Frontal cortex (tissue), 4 donors: ENCODE measurements at places on chromosomes 7 and 10. TPM values are rescaled to one million over a fixed set of nuclear protein-coding genes. Genes with fewer than 3 reads are reported as not detected.

- no peak for DNase-seq
Measured at GRCh38 chr7:93188870-93189634, 37.2 kb downstream of the HEPACAM2 start.

Gene DRGX
- not detected for total RNA-seq

DNA sequence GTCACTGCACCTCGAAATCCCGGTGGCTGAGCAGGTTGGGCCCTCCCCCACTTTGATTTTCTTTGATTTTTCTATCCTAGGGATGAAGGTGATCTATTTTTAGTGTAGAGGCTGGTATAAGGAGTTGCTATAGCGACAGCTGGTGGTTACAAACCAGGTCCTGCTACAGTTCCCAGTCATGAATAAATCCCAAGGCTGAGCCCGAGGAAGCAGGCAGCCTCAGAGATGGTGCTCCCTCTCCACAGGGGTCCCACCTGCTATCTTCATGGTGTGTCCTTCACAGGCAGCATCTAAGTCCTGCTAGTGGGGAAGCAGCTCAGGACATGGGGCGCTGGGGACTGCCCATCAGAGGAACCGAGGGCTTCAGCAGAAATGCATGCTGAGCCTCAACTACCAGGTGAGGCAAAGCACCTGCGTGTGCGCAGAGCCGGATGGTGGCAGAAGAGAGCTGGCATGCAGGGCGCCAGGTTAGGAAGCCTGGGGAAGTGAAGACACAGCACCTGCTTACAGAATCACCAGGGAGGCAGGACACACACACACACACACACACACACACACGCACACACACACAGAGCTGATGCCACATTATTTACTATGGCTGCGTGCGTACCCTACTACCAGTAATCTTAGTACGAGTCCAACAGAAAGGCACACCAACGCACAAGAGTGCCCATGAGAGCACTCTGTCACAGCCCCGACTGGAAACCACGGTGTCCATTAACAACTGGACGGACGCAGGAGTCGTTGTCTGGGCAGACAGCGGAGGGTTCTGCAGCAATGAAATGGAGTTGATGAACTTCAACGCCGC, 150.9 kb downstream of the PRKAG2 start:
- DNase-seq: peak; percentile 57

Gene SEMA3A
- 33.0 TPM for total RNA-seq

Gene SFTPA1
- not detected for total RNA-seq

Gene CAMK1D
- total RNA-seq: 19.2 TPM

DNA sequence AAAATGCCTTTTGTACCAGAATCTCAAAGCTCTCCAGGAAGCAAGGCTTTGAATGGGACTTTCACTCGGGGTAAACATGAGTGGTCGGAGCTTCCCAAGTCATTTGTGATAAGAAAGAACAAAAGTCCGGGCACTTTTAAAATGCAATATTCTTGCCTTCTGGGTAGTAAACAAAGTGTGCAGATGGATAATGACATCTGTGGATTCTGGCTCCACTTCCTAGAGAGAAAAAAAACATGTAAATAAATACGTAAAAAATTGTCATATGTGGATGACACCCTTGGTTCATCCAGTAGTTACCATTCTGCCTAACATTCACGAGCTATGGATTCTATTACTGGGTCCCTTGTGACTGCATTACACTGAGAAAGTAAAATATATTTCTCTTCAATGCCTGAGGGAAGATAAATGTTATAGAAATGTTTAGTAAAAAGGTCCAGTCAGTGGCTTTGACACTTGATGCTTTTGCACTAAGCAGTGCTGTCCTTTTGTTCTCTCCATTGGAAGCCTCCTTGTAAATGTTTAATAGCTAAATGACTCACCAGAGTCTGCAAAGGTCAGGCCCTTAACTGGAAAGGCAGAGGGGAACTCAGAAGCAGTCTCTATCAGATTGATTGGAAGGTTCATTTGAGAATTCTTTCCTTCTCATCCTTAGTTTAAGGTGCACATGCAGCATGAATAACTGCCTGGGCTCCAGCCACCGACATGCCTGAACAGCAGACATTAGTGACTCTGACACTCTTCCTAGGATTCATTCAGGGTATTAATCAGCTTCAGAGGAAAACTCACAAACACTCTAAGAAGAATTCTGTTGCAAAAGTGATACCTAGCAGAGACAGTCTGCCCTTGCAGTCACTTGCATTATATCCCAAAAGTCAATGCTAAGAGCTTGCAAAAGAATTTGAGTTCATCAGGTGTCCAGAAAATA, 11.7 kb upstream of the EDRF1 start:
- DNase-seq: no peak

DNA sequence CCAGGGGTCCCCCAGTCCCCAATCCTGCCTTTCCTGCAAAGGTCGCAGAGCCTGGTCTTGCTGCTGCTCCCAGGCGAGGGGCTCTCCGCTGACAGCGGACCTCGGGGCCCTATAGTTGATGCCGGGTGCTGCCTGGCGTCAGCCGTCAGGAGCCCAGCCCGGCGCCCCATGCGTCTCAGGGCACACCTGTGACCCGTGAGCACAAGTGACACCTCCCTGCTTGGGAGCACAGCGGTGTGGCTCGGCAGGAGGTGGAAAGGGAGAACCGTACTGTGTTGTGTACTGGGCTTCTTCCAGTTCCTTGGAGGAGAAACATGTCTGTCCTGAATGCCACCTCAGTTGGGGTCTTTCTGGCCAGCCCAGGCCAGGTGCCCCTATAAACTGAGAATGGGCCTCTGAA, 56.7 kb downstream of the LHPP start:
- no peak for DNase-seq

DNA sequence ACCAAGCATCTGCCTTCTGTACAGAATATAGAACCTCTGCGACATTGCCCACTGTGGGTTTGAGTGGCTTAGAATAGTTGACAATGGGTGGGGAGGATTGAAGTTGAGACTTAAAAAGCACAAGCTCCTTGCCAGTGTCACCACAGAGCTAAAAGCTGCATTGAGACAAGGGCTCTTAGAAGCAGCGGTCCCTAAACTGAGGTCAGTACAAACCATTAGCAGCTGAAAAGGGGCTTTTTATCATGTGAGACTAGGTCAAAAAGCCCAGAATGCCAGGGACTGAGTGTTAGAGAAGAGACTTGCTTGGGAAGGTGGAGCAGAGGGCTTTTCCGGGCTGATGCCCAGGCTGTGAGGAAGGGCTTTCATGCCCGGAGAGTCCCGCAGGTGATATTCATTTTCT, 91.3 kb downstream of the POU6F2 start:
- DNase-seq: no peak

DNA sequence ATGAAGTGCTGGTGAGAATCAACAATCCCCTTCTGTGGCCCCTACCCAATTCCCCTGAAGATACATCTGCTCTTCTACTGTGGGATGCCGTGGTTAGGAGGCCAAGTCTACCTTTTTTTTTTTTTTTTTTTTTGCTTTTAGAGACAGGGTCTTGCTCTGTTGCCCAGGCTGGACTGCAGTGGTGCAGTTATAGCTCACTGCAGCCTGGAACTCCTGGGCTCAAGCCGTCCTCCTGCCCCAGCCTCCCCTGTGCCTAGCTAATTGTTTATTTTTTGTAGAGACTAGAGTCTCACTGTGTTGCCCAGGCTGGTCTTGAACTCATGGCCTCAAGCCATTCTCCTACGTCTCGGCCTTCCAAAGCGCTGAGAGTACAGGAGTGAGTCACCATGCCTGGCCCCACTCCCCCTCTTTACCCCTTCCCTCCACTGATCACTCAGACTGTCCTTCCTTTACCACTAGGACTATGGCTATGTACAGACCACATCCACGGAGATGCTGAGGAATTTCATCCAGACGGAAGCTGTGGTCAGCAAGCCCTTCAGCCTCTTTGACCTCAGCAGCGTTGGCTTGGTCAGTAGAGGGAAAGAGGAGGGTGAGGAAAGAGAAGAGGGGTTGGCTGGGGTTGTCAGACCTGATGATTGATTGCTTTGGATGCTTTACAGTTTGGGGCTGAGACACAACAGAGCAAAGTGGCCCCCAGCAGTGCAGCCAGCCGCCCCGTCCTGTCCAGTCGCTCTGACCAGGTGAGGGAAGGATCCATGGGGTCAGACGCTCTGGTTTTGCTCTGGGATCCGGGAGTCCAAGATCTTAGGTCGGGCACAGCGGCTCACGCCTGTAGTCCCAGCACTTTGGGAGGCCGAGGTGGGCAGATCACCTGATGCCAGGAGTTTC, 1.8 kb downstream of the AP4M1 start:
- no peak for DNase-seq

- no peak for DNase-seq
Measured at GRCh38 chr7:149870274-149870673, 3.5 kb upstream of the ATP6V0E2 start.

DNA sequence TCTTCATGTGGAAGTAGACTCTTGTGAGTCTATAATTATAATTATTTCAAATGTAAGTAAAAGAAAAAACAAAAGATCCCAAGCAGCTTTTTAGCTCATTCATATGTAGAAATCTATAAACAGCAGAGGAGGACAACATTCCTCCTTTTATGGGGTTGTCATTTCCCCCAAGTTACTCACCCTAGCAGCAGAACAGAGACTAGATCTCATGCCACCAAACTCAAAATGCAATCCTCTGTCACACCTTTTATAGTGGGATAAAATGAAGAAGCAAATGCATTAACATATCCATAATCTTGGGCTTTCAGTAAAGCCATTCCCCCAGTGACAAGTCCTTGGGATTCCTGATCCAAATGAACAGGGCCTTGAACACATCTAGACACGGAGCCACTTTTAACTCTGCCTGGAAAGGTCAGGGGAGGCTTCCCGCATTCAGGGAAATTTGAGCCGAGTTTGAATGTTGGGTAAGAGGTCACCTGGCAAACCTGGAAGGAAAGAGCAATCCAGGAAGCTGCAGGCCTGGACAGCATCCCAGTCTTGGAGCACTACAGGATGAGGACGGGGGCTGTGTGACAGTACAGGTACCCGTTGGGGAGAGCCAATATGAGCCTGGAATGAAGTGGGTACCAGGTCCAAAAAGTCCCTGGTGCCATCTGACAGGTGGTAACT, 76.4 kb downstream of the DOCK4 start:
- DNase-seq: no peak

DNA sequence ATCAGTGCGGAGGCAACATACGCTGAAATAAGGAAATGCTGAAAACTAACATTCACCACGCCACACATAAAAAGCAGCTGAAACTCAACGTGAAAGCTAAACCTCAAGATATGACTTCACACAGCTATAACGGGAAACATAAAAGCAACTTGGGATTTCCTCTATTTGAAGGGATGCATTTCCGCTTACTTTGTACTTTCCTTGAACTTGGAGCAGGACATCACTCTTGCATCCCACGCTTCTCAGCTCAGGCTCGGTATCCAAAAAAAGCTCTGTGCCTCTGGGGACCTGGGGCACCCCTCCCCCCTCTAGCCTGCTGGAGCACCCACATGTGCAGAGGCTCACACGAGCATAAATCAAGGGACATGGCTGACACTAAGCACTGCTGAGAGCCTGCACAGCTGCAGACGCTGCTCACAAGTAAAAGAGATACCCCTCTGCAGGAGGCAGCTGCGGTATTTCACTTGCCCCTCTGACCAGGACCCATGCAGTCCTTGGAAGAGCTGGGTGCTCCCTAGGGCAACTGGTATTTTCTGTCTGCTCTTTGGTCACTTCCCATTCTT, 34.2 kb downstream of the PARD3 start:
- DNase-seq: no peak

Gene AMZ1
- 1.6 TPM for total RNA-seq
